NCI-H1417 treated with DMSO at 0.1 percent for 48 hours (cell line): ENCODE measurements at places on chromosomes 2 and 18.

GRCh38 chr2:61014763-61015162 lies 2.8 kb upstream of the PEX13 start:
- no peak for DNase-seq

GRCh38 chr2:106106622-106107508 lies 87.2 kb downstream of the UXS1 start:
- DNase-seq: no peak

DNA sequence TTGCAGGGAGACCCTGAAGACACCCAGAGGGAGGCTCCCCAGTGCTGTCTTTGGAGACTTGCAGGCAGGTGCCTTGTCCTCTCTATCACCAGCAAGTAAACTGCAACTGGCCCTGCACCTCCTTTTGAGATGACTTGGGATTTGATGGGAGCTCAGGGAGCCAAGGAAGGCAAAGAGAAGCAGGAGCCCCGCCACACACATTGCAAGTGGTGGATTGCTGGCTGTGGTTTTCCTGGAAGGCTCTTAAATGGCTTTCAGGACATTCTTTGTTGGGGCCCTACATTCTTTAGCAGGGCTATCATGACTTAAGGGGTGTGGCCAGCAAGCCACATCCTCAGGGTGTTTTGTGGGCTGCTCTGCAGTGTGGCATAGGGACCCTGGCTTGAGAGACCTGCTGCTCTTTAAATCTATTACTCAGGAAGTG lies 39.9 kb upstream of the CDC42EP3 start:
- DNase-seq: no peak

GRCh38 chr2:218404351-218405085 lies 4.8 kb downstream of the CTDSP1 start:
- DNase-seq: no peak

DNA sequence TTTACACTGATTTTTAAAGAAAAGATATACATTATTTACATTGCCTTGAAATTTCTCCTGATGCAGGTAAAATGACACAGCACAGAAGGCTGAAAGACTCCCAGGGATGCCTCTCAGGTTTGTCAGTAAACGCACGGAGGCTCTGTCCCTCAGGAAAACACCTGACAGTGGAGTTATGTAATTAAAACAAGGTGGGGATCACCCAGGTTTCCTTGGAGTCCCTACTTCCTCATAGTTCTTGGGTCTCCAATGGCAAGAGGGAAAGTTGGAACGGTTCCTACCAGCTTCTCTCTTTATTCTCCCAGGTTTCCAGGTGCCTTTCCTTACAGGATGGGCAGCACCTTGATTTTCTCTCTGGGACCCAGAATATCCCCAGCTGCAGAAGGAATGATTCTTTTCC lies 654.8 kb downstream of the SLC4A3 start:
- no peak for DNase-seq

GRCh38 chr18:519019-519879 lies 18.7 kb upstream of the COLEC12 start:
- no peak for DNase-seq

DNA sequence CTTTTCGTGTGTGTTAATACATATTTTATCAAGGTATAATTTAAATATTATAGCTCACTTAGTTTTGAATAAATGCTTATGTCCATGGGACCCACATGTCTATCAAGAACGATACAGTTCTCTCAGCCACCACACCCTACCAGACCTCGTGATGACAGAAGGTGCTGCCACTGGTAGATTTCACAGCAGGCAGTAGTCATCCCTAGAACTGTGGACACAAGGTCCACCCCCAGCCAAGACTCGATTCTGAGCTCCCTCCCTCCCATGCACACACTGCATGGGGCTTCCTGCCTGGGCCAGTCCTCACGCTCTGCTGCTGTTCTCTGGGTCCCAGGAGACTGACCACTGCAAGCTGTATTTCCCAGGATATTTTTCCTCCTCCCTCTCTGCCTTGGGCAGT lies 26.5 kb upstream of the CREB1 start:
- DNase-seq: no peak

DNA sequence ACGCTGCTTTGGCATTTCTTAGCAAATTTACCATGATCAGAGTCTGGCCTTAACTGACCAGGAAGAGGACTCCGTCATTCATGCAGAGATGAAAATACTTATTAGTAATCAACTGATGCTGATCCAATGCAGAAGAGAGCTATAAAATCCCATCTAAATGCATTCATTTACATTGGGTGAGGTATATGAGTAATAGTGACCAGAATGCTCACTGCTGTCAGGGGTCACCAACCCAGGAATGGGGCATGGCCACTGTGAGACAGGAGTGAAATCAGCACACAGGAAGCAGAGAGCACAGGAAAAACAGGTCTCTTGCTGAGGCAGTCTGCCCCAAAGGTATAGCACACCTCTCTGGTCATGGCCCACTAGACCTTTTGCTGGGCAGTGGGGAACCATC lies 68.1 kb upstream of the TMEM247 start:
- DNase-seq: no peak

DNA sequence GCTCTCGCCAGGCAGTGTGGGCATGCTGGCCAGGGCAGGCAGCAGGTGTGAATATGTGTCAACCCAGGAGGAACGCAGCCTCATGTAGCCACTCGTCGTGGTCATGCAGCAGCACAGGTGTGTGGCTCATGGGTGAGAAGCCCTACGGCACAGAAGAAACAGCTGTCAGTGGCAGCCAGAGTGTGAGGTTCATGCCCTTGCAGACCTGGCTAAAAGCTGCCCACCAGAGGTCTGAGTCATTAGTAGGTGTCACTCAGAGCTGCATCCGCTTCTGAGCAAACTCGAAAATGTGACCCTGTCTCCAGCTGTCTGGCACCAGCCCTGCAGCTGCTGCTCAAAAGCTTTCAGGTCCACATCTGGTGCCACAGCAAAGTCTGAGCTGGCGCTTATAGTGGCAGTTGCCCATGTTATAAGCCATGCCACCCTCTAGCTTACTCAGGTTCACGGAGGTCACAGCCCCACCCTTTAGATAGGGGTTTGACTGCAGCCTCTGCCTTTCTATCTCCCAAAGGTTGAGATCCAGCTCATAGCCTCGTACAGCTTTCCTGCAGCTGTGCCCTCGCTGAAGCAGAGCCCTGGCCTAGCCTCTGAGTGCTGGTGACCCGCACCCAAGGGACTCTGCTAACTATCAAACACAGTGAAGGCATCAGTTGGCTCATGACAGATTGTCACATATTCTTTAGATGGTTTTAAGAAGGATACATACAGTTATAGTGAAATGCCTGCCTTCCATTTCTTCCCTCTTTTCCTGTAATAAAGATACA lies 195.0 kb downstream of the CCDC102B start:
- DNase-seq: no peak

DNA sequence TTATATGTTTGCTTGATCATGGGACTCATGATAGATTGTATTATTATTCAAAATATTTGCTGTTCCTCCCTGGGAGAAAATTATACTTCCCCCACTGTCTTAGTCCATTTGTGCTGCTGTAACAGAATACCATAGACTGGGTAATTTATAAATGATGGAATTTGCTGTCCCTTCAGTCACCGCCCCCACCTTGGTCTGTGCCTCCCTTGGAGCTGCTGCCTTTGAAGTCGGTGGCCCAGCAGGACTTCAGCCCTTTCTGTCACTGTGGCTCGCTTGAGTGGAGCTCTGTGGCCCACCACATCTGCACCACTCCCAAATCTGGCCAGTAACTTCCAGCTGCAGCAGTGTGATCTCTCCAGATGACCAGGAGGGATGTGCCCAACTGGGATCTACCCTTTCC lies 200.8 kb downstream of the AGPS start:
- no peak for DNase-seq

- no peak for DNase-seq
These were observed 20.4 kb downstream of the PLA2R1 start for GRCh38 chr2:160042054-160042453.

GRCh38 chr2:172334988-172335387 lies 92.4 kb upstream of the ITGA6 start:
- DNase-seq: no peak
